Right lung (tissue), 10 donors: ENCODE measurements at places on chromosomes 2 and 18. TPM values are rescaled to one million over a fixed set of nuclear protein-coding genes. Genes with fewer than 3 reads are reported as not detected.
A peak's percentile ranks its signal among the peaks of the same experiment; 100 is the strongest.

GRCh38 chr2:175372704-175373701 lies 191.5 kb upstream of the ATP5MC3 start:
- no peak for DNase-seq

Gene UNC80
- 1.8 TPM for polyA plus RNA-seq

DNA sequence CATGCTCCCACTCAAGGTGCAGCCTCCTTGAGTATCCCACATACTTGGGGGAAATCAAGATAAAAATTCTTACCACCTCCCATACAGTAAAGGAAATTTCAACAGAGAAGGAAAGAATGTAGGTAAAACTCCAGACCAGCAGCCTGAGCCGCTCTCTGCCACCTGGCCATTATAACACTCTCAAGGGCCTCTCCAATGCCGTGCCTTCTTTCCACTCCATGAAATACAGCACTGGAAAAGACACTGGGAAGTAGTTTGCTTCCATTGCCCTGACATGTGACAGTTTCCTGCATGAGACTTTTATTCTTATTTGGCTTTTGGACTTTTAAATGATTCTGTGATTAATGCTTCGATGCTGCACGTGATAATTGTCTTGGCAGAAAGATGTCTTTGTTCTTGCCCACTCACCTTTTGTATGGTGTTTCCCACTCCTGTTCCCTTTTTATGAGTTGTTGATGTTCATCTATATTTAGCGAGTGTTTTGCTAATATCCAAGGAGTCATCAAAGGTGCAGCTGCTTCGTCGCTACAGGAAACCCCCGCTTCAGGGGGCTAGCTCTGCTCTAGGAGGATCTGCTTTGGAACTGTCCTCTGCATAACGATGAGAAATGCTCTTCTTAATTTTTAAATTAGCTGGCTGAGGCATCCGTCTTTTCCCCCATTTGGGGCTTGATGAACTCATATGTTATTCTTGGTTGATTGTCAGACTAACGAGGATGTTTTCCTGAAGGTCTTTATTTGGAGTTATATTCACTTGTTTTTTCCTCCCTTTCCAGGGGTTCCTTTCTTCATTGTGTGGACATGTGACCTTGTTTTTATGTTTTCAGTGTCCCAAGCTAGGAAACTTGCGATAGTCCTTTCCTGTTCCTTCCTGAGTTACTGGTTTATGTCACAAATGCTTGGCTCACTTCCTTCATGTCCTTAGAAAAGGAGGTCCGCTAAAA lies 179.4 kb downstream of the TXNL1 start:
- DNase-seq: no peak

DNA sequence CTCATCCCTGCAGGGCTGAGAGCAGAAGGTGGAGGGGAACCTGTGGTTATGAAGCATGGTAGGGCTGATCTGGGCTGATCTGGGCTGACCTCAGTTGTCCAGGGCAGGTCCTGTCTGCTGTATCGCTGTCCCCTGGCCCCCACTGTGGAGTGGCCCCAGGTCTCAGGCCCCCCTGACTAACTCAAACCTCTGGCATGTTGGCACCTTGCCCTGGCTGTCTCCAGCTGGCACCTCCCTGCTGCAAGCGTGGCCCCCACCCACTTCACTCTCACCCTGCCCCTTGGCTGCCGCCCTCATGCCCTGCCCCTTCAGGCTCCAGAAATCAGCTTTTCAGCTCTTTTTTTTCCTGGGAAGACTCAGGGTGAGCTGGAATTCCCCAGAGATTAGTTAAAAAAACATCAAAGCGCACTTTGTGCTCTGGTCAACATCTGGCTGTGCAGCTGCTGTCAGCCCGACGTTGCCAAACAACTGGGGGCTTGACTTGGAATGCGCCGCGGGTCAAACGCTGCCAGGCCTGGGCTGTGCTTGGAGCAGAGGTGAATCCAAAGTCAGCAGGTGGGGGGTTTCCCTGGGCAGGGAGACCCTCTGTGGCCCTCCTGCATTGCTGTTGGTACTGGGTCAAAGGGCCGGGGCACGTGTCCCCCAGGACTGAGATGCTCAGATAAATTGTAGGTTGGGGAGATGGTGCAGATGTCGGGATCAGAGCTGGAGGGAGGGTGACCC lies 173.8 kb upstream of the HDAC4 start:
- DNase-seq: no peak

GRCh38 chr2:222606306-222606705 lies 49.6 kb downstream of the FARSB start:
- DNase-seq: no peak

DNA sequence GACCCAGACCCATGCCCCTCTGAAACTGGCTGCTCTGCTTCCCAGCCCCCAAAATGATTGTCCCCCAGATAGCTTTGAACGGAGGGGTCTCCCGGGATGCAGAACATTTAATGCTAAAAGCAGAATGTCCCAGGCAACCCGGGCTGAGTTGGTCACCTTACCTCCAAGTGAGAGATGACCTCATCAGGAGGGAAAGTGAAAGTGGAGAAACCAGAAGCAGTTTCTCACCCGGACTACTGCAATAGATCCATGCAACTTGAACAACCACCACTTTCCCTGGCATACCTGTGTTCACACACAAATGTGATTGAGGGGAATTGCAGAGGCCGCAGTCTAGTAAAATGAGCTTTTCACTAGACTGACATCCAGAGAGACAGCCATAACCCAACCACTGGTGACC lies 75.3 kb upstream of the NPAS2 start:
- DNase-seq: no peak

DNA sequence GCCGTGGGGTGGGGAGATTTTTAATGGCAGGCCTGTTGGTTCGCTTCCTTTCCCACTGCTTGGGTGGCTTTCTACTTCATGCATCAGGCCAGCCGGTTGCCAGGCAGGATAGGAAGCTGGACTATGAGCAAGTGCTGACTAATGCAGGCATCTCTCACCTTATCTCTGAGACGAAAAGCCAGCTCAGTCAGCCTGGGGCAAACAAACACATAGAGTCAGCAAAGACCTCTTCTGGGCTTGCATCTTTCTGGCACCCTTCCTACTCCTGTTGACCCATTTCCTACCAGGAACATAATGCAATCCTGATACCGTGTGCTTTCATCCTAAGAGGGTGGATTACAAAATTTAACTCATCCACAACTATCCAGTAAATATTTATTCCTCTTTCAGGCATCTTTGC lies 416.6 kb upstream of the MEX3C start:
- DNase-seq: no peak

DNA sequence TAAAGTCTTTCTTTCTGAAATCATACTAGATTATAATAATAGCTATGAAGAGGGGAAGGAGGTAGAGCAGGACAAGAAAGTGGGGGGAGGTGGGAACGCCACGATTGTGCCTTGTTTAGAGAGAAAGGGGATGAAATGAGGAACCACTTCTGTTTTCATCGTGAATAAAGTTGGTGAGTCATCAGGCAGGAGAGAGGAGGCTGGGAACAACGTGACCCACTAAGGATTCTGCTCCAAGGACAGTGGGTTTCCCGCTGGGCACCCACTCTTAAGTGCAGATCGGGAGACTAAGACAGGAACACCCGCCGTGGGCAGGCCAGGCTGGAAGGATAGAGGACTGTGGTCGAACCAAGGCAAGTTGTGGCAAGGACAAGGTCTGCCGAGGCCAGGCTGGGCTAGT lies 158.2 kb downstream of the L3MBTL4 start:
- no peak for DNase-seq

DNA sequence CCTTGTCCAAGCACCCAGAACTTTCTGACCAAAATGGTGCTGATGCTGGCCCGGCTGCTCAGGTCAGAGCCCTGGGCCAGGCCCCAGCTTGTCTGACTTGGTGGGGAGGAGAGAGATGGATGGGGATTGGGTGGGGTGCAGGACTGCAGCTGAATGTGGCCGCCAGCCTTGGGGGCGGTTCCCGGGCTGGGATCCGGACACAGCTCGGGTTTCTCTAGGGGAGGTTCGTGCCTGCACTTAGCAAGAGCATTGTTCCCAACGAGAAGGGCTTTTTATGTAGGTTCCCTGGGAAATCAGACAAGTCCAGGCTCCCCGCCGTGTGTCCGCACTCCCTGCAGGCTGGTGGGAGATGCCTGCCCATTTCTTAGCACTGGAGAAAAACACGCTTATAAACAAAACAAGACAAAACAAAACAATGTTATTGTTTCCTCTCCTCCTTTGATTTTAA lies 50.5 kb upstream of the HS6ST1 start:
- DNase-seq: no peak

- no peak for DNase-seq
Measured at GRCh38 chr2:115568643-115569042, 1126.2 kb downstream of the DPP10 start.

DNA sequence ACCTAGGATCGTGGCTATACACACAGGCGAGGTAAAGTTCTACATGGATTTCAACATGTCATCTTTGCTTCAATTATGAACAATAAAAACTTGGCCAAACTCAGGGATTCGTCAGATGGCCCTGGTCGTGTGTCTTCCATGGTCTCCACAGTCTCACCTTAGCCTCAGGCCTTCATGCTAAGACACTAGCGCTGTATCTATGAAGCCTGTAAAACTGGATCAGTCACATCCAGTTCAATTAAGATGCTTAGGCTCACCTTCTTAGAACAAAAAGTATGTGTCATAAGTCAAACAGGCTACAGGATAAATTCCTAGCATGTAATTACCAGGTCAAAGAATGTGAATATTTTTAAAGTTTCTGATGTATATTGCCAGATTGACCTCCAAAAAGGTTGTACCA lies 113.7 kb upstream of the NRP2 start:
- no peak for DNase-seq

DNA sequence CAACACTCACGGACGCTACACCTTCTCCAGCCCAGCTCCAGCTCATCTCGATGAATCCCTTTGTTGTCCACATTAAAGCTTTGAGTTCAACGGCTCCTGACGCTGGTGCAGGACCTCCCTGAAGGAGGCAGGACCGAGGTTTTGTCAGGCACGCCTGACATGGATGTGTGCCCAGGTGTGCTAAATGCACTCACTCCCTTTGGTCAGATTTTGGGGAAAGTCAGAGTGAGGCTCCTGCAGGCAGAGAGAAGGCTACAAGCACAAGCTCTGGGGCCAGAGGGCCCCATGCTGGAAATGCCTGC lies 78.6 kb downstream of the NDUFA10 start:
- no peak for DNase-seq

Gene TSPYL6
- 0.08 TPM for polyA plus RNA-seq

DNA sequence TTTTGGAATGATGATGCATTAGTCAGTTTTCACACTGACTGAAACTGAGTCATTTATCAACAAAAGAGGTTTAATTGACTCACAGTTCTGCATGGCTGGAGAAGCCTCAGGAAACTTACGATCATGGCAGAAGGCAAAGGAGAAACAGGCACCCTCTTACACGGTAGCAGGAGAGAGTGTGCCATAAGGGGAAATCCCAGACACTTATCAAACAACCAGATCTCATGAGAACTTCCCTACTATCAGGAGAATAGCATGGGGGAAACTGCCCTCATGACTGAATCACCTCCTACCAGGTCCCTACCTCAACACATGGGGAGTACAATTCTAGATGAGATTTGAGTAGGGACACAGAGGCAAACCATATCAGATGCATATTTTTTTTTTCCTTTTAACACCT lies 504.5 kb upstream of the VRK2 start:
- DNase-seq: no peak

DNA sequence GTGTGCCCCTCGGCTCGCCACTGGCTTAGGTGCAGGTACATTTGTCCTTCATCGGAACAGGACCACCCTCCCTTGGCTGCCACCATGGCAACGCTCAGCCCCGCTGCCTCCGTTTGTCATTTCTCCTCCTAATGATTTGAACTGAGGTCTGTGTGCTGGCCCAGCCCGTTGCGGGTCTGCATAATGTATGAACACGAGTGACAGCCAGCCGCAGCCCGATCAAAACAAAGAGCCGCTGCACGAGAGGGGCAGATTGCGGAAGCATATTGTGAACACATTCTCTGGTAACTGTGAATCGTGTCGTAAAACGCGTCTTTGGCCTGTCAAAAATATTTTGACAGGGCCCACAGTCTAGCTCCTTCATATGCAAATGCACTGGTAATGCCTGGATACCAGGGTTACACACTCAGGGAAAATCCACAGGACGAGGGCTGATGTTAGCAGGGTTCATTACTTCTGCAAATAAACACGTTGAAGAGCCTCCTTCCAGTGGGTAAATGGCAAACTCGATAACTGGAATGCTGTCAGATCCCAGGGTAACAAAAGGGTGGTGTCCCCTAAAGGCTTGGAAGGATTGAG lies 137.0 kb downstream of the AGAP1 start:
- DNase-seq: no peak

DNA sequence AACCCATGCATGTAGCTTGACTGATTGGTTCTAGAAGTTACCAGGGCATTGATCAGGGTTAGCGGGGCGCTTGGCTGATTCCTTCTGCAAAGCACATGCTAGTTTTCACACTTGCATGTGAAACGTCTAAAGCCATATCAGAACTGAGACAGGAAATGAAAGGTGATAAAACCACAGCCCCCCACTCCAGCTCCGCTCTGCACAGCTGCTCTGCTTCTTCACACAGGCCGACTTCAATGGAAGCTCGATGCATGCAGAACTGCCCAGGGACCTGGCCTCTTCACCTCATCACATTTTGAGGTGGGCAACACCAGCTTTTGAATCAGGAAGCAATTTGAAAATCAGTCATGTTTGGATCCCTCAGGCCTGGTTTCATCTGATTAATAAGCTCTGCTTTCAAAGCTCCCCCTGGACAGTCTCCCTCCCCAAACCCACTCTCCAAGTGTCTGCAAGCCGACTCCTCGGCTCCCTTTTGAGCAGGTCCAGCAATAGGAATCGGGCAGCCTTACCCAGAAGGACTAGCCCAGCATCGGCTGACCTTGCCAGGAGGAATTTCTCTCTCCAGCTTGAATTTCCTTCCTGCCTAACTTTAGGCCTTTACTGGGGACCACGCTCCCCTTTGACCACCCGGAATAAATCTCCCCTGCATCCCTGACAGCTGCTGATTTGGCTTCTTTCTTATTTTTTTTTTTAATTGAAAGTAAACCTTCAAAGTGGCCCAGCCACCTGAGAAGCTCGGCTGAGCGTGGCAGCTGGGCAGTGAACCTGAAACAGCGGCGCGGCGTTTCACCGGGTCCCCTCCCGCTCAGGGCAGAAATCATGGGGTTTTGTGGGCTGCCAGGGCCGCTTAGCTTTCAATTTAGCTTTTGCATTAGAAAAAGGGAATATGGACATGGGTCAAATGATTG lies 31.7 kb downstream of the HRH4 start:
- DNase-seq: no peak

Gene RAX
- not detected for polyA plus RNA-seq

Gene FHL2
- polyA plus RNA-seq: 6.8 TPM

Gene ZNF385B
- polyA plus RNA-seq: 7.1 TPM

DNA sequence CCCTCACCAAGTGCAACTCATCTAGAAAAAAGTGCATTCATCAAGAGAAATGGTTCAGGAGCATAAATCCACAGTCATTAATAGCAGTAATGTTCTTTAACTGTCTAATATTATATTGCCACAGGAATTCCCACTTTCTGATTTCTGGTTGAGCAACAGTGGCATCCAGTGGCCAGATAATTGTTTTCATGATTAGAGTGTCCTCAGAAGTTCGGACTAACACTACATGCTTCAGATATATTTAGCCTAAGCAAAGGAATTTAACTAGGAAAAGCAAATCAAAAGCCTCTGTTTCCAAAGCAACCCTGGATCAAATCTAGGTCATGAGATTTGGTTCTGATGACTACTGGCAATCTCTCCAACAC lies 9.8 kb upstream of the ERBB4 start:
- peak; percentile 27 for DNase-seq

Gene REG3G
- polyA plus RNA-seq: not detected

Gene ITGB6
- 6.1 TPM for polyA plus RNA-seq

- peak; percentile 25 for DNase-seq
Measured at GRCh38 chr2:68317971-68318913, 1.5 kb downstream of the CNRIP1 start.
